Urothelium cell line (cell line): ENCODE measurements at places on chromosomes 7 and 10.

DNA sequence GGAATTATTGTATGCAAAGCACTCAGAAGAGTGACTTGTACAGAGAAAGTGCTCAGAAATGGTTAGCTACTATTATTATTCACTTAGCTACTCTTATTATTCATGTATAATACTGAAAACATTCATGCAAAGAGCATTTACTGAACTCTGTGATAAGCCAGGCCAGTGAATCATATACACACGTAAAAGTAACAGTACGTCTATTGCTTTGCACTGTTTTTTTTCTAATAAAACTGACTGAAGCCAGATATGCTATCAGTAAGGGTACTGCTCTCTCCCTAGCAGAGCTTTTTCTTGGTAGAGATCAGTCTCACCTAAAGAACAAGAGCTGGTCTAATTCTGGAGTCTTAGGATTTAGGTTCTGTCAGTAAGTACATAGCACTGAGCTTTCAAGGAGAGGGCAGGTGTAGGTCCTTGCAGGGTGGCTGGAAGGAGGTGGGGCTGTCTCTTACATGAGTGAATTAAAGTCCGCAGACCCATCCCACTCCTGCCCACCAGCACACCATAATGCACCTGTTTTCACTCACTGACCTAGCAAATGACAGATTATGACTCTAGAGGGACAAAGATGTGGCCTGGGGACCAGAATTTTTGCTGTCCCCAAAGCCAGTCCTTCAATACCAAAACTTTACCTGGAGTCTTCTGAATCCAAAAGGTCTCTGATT is 145.9 kb downstream of the ARID5B start:
- no peak for DNase-seq

- no peak for DNase-seq
These were observed 50.5 kb downstream of the TPST1 start for GRCh38 chr7:66255534-66256100.

GRCh38 chr7:103299660-103300059 is 2.4 kb downstream of the PMPCB start:
- no peak for DNase-seq

DNA sequence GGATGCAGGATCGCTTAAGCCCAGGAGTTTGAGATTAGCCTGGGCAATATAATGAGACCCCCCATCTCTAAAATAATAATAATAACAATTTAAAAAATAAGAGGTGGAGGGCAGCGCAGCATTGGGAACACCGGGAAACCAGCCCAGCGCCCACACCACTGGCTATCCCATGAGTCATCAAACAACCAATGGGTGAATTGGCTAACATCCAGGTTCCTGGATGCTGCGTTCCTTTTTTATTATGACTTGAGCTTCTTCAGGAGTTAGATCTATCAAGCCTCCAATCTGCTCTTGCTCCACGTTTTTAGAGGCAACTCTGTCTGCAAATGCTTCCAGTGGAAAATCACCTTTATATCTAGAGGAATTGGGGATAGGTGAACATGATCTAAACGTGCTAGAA is 10.0 kb upstream of the LRRC4 start:
- DNase-seq = peak; percentile 58

DNA sequence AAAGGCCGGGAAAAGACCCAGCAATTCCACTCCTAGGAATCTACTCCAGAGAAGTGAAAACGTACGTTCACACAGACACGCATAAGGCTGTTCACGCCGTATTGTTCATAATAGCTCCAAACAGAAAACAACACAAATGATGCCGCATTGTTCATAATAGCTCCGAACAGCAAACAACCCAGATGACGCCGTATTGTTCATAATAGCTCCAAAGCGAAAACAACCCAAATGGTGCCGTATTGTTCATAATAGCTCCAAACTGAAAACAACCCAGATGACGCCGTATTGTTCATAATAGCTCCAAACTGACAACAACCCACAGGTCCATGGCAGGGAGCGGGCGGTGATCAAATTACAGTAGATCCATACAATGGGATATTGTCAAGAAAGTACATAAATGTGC is 85.2 kb upstream of the DNAAF5 start:
- peak; percentile 73 for DNase-seq

- DNase-seq = no peak
These were observed 42.2 kb downstream of the RUNDC3B start for GRCh38 chr7:87670372-87670771.

DNA sequence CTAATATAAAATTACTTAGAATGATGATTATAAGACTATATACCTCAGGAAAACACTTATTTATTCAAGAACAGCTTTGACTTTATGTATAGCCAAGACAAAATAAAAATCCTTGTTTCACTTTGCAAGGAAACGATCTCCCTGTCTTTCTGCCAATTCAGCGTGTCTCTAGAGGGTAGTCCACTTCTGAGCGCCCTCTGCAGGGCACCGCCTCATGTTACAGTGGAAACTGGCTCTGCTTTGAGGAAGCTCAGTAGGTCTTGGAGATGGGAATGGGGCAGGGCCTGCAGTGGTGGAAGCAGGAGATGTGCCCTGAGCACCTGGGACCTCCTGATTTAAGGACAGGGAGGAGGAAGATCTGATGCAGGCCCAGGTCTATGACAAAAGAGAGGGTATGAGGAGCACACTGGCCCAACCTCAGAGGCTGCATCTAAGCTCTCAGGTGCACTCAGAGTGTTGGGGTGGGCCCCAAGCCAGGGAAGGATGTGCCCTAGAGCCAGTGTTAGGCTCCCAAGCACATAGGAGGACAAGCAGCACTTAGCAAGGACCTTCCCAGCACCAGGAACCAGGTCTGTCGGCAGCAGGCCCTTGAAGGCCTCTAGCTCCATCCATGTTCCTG is 481.0 kb downstream of the TNS3 start:
- peak; percentile 63 for DNase-seq

GRCh38 chr10:96360766-96361165 is 2.0 kb upstream of the OPALIN start:
- DNase-seq = no peak

GRCh38 chr7:130956417-130957136 is 222.6 kb upstream of the KLF14 start:
- no peak for DNase-seq

GRCh38 chr10:118662228-118663035 is 67.0 kb upstream of the PRLHR start:
- DNase-seq = no peak

GRCh38 chr7:135251496-135252391 is 18.1 kb downstream of the STRA8 start:
- no peak for DNase-seq

DNA sequence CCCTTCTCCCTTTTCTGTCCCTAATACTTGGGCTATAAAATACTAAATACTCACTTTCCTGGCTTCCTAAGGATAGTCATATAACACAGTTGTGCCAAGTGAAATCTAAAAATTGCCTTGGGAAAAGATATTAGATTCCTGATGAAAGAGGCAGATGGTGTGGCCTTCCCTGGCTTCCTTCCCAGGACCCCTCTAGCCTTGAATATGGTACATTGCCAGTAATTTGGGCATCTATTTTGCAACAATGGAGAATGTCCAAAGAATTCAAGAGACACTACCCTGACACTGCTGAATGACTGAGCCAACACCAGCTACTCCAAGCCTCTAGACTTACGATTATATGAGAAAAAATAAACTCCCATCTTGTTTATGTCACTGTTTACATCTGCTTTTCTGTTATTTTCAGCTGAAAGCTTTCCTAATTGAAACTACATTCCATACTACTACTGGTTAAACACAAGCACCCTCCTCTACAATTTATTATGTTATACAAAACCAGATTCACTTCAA is 17.9 kb downstream of the COPG2 start:
- no peak for DNase-seq

GRCh38 chr7:141462958-141463357 is 88.3 kb upstream of the AGK start:
- no peak for DNase-seq

DNA sequence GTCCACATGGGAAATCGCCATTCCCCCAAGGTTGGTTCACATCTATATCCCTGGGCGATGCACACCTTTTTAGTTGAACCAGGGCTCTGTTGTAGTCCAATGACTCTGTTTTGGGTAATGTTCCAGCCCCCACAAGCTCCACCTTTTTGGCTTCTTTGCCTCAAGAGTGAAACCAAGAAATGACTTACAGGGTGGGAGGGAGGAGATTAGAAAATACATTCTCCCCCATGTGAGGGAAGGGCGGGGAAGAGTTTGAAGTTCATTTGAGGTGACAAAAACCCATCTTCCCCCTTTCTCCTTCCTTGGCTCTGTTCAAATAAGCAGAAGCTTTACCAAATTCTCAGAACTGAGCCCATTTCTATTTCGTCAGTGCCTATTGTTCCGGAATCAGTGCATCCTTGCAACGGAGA is 82.8 kb downstream of the GATA3 start:
- DNase-seq = no peak

DNA sequence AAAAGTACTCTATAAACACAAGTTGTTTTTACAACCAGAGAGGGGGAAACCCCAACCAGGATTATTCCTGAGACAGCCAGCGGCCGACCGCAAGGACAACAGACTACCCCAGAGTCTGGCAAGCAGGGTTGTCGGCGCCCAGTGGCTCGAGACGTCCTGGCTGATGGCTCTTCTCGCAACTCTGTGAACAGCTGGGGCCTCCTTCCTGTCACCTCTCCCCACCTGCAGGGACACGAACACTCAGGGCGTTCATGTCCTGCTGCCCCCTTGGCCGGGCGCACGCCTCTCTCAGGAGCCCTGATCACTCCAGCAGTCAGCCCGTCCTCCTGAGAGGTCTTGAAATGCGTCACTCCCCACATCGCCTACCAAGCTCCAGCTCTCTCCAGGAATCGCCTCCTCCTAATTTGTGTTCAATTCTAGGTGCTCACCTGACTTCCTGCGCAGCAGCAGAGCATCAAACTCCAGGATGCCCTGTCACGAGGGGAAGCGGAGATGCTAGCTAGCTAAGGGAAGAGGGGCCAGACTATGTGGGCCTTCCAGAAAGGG is 66.4 kb upstream of the TNRC18 start:
- DNase-seq = no peak

- DNase-seq = no peak
These were observed 54.3 kb downstream of the FAM241B start for GRCh38 chr10:69684020-69684980.

DNA sequence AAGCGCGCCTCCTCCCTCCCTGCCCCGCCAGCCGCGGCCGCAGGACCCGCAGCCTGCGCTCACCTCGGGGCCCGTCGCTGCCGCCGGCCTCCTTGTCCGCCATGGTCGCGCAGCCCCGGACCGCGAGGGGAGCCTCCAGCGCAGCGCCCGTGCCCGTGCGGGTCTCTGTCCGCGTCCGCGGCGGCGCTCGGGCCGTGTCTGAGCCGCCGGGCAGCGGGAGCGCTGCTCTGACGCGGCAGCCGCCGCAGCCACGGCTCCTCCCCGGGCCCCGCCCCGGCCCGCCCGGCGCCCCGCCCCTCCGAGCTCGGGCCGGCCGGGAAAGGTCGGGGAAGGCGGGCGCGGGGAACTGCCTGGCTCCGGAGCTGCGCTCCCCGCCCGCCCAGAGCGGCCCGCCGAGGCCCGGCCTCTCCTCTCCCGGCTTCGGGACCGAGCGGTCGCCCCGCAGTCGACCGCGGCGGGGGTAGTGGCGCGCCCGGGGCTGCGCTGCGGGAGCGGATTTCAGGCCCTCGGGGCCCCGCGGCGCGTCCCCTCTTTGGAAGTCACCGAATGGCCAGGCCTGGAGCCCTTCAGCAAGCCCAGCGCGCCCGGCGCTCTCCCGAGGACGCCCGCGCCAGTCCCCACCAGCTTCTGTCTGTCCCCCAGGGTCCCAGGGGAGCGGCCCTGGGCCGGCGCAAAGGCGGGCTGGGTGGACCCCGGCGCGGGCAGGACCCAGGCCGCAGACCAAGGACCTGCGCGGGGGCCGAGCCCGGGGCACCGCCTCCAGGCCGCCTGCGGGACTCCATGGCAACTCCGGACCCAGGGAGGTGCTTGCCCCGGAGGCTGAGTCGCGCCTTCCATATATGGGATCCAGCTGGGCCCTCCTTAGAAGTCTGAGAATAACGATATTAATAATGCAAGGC is at the start of gene HSPA12A:
TSS of gene HSPA12A (minus strand) at position 200 of the 899 bp plus-strand sequence. CDS start at position 103, 97 bp downstream.
- DNase-seq = peak; percentile 90

- DNase-seq = no peak
These were observed 17.4 kb downstream of the POLL start for GRCh38 chr10:101570428-101571270.

- no peak for DNase-seq
These were observed 284.5 kb upstream of the DKK1 start for GRCh38 chr10:52029628-52030027.

- no peak for DNase-seq
These were observed 129.1 kb upstream of the ANKRD1 start for GRCh38 chr10:91049988-91050360.

GRCh38 chr7:23287612-23288011 is 11.5 kb upstream of the MALSU1 start:
- no peak for DNase-seq

DNA sequence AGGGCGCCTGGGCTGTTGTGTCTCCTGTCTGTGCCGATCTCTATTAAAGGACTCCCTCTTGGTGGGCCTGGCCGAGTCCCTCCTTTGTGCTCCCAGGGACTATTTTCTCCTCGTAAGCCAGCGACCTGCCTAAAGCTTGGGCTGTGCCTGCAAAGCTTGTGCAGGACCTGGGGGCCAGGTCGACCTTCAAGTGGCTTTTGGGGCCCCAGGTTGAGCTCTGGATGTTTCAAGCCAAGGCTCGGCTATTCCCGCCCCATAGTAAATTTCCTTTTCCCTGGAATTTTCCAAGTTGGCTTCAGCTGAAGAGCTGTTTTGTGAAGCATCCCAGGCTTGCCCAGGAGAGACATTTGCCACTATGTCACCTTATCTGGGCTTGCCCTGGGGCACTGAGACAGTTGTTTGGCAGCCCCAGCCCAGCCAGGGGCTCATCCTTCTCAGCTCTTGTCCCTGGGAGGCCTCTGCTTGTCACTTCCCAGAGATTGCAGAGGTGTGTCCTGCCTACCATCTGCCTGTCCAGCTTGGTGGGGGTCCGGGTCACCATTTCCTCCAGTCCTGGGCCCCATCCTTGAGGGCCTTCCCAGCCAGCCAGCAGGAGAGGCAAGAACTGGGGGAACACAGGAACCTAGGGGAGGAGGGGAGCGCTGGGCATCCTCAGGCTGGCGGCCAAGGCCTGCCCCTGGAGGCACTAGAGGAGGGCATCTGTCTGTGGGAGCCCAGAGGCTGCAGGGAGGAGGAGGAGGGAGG is 20.2 kb downstream of the ZMIZ2 start:
- DNase-seq = no peak
